ENCODE measurements at places on chromosomes 7 and 10. TPM values are rescaled to one million over a fixed set of nuclear protein-coding genes. Genes with fewer than 3 reads are reported as not detected.

The OR2A1 gene
- polyA plus RNA-seq: not detected

DNA sequence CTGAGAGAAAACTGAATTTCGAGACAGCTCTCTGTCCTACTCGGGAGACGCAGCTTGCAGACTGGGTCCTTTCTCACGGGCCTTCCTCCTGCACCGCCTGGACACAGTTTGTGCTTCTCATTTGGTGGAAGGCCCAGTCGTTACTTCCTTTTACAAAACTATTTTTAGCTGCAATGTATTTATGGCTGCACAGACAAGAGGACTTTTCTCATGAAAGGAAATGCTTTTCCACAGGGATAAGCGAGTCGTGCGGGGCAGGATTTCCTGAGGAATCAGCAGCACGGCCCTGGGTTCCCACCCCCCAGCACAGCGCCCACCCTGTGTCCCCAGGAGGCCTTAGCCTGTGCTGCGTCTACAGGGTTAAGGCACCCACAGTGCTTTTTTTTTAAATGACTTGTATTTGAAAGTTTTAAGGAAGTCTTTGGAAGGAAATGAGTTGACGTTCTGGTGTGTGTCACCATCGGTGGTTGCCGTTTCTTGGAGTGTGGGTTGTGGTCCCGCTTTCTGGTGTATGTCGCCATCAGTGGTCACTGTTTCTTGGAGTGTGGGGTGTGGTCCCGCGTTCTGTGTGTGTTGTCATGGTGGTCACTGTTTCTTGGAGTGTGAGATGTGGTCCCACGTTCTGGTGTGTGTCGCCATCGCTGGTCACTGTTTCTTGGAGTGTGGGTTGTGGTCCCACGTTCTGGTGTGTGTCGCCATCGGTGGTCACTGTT, 50.9 kb downstream of the INPP5A start:
- no peak for DNase-seq

The TYW1B gene
- polyA plus RNA-seq: 0.50 TPM

GRCh38 chr10:106139915-106140314, 1024.6 kb downstream of the SORCS1 start:
- DNase-seq: no peak

The FAM13C gene
- 0.11 TPM for polyA plus RNA-seq

DNA sequence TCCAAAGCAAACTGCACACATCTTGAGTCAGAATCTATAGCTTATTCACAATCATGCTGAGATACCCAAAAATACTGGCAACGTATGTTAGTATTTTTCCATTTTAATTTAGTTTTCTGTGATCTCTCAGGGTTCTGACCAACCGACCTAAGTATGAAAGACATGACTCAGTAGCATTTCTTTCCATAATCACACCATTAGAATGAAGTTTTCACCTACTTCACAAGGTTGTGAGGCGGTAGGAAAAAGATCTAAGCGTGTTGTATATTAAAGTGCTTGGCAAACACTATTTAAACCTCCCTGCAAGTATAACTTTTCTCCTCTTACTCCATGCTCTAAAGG, 49.1 kb downstream of the PLCE1 start:
- DNase-seq: peak; percentile 39

DNA sequence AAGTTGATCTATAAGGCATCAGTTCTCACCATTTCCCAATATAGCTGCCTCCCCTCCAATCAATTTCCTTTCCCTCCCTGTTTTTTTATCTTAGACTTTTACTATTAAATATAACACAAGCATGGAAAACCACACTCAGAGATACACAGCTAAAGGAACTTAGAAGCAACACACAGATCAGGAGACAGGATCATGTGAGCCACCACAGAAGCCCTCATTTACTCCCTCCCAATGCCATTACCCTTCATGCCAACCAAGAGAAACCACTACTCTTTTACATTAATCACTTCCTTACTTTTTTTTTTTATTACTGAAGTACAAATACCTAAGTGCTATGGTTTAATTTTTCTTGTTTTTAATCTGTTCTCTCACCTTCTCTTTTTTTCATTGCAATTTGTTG, 33.0 kb downstream of the COG5 start:
- DNase-seq: no peak

The ICA1 gene
- polyA plus RNA-seq: 1.4 TPM

GRCh38 chr7:97844036-97844435, 28.2 kb downstream of the ASNS start:
- DNase-seq: no peak

DNA sequence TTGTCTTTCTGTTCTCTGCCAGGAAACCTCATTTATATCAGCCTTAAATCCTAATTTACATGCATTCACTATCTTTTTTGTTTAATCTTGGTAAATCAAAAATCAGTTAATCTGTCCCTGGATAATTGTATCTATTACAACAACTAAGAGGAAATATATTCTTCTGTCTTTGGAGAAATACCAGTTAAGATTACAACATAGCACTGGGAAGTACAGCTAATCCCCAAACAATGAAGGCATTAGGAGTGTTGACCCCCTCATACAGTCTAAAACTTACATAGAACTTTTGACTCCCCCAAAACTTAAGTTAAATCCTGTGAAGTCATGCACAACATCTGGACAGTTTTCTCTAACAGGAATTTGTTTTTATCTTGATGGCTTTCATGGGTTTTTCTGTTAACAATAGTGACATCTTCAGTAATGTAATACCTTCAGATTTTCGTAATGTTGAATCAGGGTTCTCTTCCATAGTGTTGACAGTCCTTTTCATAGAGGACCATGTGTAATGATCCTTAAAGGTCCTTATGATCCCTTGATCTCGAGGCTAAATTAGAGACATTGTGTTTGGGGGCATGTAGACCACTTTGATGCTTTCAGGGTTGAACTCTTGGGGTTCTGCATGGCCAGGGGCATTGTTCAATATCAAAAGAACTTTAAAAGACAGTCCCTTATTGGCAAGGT, 24.1 kb upstream of the ABCC2 start:
- DNase-seq: no peak

GRCh38 chr10:62640411-62640810, 164.1 kb upstream of the ADO start:
- peak; percentile 9 for DNase-seq

The CPN1 gene
- polyA plus RNA-seq: not detected

GRCh38 chr10:47026301-47027107, 115.3 kb downstream of the PTPN20 start:
- no peak for DNase-seq

The ZNF655 gene
- 31.5 TPM for polyA plus RNA-seq

DNA sequence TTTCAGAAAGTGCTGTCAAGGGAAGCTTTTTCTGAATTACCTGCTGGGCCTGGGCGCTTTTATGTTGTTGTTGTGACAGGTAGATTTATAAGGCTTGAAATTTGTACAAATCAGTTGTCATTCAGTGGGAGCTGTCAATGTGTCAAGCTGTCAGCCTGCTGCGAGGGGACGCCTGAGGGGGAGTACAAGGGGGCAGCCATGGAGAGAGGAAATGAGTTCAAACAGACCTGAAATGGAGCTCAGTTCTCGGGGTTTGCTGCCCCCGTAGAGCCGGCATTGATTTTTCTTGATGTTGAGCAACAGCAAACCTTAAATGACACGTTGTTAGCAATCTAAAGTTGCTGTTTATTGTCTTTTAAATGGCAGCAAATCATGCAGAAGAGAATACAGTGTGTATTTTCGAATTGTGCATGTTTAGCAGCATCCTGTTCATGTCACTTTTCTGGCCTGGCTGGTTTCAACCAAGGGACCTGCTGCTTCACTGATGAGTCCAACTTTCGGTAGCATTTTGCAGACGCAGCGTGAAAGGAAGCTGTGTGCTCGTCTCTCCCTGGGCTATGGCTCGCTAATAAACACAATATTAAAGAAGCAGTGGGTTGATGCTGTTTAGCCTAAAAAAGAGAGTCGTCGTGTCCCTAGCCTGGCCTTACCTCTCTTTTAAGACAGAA, 166.5 kb downstream of the LRMDA start:
- DNase-seq: no peak

The CEP41 gene
- 12.6 TPM for polyA plus RNA-seq

DNA sequence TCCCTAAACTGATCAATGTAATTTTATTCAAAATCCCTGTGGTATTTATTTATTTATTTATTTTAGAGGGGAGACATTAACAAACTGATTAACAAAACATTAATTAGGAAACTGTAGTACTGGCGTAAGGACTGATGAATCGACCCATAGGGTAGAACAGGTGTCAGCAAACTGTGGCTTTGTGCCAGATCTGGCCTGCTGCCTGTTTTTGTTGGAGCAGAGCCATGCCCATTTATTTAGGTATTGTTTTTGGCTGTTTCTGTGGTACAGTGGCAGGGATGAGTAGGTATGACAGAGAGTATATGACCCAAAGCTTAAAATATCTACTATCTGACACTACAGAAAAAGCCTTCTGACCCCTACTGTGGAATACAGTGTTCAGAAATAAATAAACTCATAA, 332.5 kb upstream of the ETV1 start:
- DNase-seq: no peak

The OPN1SW gene
- not detected for polyA plus RNA-seq
